ENCODE measurements at places on chromosomes 16 and 17. TPM values are rescaled to one million over a fixed set of nuclear protein-coding genes. Genes with fewer than 3 reads are reported as not detected.

Gene HP
- total RNA-seq: not detected

DNA sequence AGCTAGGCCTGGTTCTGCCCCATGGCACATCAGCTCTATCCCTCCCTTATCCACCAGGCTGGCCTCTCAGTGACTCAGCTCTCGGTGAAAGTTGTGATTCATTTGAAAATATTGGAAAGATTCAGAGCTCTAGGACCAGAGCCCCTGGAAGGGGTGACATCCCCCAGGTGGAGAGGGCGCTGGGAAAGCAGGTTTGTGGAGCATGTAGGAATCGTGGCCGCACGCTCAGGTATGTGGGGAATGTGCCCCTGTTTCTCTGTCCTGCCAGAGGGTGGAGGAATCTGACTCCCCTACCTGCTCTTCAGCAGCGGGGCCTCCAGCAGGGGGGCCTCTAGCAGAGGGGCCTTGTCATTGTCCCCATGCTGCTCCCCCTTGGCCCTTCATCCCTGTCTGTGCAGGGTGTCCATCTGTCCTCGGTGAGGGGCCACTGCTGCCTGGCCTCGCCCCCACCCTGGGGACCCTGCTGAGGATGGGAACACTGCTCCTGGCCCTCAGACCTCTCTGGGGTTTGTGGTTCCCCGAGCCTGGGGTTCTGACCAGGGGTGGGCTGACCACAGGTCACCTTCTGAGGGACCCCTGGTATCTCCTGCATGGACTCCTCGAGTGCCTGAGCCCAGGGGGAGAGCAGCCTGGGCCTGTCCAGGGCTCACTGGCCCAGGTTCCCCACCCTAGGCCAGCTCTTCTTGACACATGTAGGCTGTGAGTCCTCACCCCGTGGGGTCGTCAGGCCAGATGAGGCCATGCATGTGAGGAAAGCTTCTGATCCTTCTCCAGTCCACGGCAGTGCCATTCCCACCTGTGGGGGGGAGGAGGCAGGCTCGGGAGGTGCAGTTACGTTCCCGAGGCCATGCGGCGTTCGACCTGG lies 47.5 kb downstream of the NT5M start:
- no peaks in the 10 kb centered on the region for H3K36me3 ChIP-seq
- H3K27me3 ChIP-seq: peaks cover 1% of the 10 kb centered on the region
- no peaks in the 10 kb centered on the region for H3K4me1 ChIP-seq
- H3K27ac ChIP-seq: no peak overlapping the region

Gene CBX1
- 91.1 TPM for total RNA-seq

Gene HOXB1
- not detected for total RNA-seq

Gene KATNIP
- 26.2 TPM for total RNA-seq

DNA sequence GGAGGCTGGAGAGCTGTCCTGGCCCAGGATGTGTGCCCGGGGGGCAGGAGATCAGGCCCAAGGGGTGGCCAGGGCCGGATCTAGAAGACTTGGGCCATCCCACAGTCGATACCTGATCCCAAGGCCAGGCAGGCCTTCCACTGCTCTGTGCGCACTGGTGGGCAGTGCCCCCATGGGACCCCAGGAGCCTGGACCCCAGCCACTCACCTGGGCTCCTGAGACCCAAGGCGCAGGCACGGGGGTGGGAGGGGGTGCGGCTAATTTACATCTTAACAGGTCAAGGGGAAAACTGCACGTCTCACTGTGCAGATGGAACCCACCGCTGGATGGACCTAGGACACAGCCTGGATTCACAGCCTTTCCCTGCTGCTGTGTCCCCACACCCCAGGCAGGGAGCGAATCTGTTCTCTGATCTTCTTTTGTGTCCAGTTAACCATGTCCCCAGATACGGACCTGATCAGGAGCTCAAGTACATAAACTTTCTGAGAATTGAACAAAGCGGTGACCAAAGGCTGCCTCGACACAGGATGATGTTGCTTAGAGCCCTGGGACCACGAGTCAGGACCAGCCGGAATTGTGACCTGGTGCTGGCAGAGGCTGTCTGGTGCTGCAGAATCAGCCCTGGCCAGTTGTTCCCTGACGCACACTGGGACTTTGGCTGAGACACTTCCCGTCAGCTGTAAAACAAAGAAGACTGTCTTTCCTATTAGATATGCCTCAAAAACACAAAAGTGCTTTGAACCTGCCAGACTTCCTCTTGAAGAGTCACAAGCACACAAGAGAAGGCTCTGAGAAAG lies 60.6 kb downstream of the TNFRSF13B start:
- DNase-seq: peak; percentile 63
- peak overlapping the region; percentile 37 for H3K4me3 ChIP-seq

DNA sequence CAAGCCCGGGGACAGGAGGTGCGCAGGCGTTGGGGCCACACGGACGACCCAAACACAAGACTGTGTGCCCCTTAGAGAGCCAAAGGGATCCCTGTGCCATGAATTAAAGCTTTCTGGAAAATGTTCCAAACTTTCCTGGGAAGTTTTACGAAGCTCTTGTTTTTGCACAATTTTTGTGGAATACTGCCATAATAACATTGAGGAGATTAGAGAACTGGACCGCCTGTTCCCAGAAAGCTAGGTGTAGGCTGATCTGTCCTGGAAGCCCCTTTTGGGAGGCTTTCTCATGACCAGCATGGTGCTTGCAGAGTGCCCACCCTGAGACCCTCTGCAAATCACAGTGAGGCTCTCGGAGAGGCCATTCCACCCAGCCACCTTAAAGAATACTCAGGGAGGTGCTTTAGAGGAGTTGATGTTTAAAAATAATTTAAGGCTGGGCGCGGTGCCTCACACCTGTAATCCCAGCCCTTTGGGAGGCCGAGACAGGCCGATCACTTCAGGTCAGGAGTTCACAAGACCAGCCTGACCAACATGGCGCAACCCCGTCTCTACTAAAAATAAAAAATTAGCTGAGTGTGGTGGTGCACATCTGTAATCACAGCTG lies 1.1 kb downstream of the KDM8 start:
- no peaks in the 10 kb centered on the region for H3K36me3 ChIP-seq
- no peak for DNase-seq
- H3K27ac ChIP-seq: peak overlapping the region; percentile 96
- H3K4me3 ChIP-seq: peak overlapping the region; percentile 97
- H3K4me1 ChIP-seq: peaks cover 5% of the 10 kb centered on the region
- H3K27me3 ChIP-seq: peaks cover 9% of the 10 kb centered on the region

DNA sequence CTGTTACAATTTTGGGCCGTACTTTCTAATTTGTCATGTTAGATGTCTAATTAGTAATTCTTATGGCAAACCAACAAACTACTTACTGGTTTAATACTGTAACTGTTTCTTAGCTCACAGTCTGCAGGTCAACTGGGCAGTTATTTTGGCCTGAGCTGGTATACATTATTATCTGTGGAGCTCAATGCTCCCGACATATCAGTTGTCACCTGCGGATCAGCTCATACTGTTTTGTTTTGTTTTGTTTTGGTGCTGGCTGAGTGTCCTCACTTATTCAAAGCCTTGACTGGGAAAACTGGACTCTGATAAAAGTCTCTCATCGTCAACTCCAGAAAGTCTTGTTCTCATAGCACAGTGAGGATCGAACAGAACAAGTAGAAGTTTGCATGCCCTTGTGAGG lies 1060.6 kb upstream of the CDH8 start:
- no peaks in the 10 kb centered on the region for H3K4me1 ChIP-seq
- H3K36me3 ChIP-seq: no peaks in the 10 kb centered on the region
- no peak overlapping the region for H3K27ac ChIP-seq
- H3K4me3 ChIP-seq: no peak overlapping the region

- H3K4me3 ChIP-seq: no peak within 1 kb of the TSS
- no peak within 1 kb of the TSS for H3K27ac ChIP-seq
- no peak for DNase-seq
These were observed at the start of gene CTRL for GRCh38 chr16:67931712-67932461. Gene CTRL, minus strand, starts transcription at chr16:67931862. Its CDS starts 10 bp downstream, at chr16:67931852.

DNA sequence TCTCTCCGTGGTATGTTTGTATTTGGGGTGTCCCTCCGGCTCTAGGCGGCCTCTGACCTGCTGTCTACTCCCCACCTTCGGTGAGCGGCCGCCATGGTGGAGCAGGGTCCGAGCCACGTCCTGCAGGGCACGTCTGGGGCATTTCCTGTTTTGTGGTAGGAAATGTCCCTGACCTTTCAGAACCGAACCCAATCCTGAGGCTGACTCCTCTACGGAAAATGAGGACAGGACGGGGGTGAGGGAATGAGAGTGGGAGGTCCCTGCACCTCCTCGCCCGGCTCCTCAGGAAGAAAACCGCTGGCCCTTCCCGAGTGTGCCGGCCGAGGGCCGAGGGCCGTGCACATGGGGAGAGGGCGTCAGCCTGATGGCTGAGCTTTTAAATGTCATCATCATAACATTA lies 45.8 kb downstream of the WDR45B start:
- peak overlapping the region; percentile 78 for H3K4me3 ChIP-seq
- no peak for DNase-seq

DNA sequence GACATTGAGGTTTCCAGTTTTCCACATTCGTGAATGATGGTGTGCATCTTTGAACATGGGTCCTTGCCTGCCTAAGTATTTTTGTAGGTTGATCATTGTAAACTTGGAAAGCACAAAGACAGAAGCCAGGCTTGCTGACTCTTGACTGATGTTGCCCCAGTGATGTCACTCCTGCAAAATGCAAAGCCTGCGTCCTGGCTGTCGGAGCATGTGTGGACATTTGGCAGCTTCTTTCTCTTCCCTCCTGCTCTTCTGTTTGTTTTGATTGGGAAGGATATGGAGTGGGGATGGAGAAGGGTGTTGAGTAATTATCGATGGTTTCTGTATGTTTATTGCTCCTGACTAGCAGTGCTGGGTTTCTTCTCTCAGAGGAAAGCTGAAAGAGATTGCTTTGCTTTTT lies 3.2 kb downstream of the NDE1 start:
- DNase-seq: no peak
- H3K27ac ChIP-seq: no peak overlapping the region
- H3K27me3 ChIP-seq: peaks cover 9% of the 10 kb centered on the region
- H3K4me1 ChIP-seq: peaks cover 5% of the 10 kb centered on the region

GRCh38 chr16:8966817-8967131 lies 3.1 kb upstream of the USP7 start:
- no peak for DNase-seq
- peaks cover 7% of the 10 kb centered on the region for H3K4me1 ChIP-seq

Gene MPV17L
- 0.26 TPM for total RNA-seq

DNA sequence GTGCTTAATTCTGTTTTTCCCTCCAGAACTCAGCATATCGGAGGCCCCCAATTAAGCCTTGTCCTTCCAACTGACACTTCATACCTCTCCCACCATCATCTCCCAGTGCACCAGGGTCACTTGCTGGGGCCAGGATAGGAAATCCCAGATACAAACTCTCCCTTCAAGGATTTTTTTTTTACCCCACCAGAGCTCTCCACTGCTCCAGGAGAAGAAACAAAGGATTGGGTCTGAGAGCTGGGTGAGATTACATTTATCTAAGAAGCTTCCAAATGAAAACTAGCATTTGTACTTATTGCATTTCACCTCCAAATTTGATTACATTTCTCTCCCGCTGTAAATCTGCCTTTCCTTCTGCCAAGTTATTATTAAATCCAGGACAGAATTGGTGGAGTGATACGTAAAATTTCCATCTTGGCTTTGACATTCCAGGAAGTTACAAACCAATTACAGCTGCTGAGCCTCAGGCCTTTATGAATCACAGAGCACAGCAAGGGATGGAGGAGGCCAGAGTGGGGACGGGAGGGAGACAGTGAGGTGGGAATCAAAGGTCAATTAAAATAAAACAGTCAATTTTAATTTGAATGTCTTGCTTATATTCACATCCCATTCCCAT lies 123.5 kb downstream of the USP31 start:
- H3K27me3 ChIP-seq: no peaks in the 10 kb centered on the region
- no peak for DNase-seq
- H3K36me3 ChIP-seq: no peaks in the 10 kb centered on the region
- H3K4me1 ChIP-seq: no peaks in the 10 kb centered on the region
- H3K27ac ChIP-seq: no peak overlapping the region

Gene SLC39A11
- 13.2 TPM for total RNA-seq

DNA sequence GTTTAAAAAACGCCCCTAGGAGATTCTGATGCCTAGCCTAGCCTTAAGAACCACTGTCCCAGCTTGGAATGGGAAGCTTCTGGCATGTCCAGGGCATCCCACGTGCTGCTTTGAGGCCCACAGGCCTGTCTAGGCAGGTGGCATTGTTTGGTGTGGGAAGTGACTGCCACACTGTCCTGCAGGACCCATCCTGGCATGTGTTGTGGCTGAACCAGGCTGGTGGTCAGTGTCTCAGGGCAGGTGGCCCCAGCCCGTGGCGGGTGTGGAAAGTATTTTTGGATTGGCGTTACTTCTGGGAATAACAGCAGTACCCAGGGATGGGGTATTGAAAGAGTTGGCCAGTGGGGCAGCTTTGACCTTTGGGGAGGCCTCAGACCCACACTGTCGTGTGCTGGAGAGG lies 27.9 kb downstream of the PGS1 start:
- H3K4me3 ChIP-seq: no peak overlapping the region
- H3K27me3 ChIP-seq: peaks cover 5% of the 10 kb centered on the region
- peaks cover 20% of the 10 kb centered on the region for H3K4me1 ChIP-seq
- H3K27ac ChIP-seq: no peak overlapping the region

- no peak overlapping the region for H3K27ac ChIP-seq
- H3K27me3 ChIP-seq: peaks cover 2% of the 10 kb centered on the region
- peaks cover 3% of the 10 kb centered on the region for H3K36me3 ChIP-seq
- no peak overlapping the region for H3K4me3 ChIP-seq
- DNase-seq: no peak
- no peaks in the 10 kb centered on the region for H3K4me1 ChIP-seq
These were observed 55.1 kb downstream of the SOX9 start for GRCh38 chr17:72175787-72176515.

Gene DHRS7C
- 0.31 TPM for total RNA-seq

DNA sequence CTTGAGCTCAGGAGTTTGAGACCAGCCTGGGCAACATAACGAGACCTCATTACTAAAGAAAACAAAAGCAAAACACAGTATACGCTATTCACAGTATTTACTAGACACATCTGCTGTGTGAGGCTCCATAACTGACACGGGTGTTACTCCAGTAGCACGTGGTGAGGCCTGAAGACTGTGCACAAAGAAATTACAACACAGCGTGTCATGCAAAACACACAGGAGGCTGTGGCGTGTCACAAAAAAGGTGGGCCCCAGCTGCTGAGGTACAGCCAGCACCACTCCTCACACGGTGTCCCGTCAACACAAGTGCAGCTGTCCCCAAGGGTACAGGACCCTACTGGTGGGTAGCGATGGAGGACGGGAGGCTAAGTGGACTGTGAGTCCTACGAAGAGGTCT lies 2.7 kb downstream of the CYBC1 start:
- H3K27me3 ChIP-seq: peaks cover 9% of the 10 kb centered on the region
- H3K36me3 ChIP-seq: peaks cover 9% of the 10 kb centered on the region
- no peak overlapping the region for H3K27ac ChIP-seq

Gene ZG16B
- 1.3 TPM for total RNA-seq
